ENCODE measurements at places on chromosomes 11 and 22. TPM values are rescaled to one million over a fixed set of nuclear protein-coding genes. Genes with fewer than 3 reads are reported as not detected.

Gene SLC22A9
- not detected for total RNA-seq

DNA sequence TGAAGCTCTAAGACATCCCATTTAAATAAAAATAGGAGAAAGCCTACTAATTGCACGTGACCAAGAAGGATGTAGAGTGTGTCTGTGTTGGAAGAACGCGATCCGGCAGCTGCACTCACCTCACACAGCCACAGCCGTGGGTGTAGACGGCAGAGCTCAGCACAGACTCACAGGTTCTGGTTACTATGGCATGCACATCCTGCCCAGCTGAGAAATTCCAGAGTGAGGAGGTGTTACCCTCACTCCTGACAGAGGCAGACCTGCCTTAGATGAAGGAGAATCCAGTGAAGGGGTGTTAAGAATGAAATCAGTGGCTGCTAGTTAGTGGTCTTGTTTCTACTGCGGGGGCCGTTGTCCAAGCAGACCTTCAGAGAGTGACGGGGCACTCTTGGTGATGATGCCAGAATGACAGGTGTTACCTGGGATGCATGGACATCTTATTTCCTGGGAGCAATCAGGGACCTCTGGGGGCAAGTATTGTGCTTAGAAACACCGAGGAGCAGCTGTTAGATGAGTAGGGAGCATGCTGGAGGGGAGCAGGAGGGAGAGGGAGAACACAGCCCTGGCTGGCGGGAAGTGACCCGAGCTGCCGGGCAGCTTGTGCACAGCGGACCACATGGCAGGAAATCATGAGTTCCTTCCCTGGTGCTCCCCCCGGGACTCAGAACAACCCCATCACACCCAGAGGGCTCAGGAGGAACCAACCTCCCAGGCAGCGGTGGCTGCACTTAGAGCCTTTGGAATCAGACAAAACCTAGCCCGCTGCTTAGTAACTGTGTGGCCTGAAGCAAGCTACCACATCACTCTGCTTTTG, 12.3 kb downstream of the KCNJ5 start:
- peak; percentile 79 for DNase-seq

DNA sequence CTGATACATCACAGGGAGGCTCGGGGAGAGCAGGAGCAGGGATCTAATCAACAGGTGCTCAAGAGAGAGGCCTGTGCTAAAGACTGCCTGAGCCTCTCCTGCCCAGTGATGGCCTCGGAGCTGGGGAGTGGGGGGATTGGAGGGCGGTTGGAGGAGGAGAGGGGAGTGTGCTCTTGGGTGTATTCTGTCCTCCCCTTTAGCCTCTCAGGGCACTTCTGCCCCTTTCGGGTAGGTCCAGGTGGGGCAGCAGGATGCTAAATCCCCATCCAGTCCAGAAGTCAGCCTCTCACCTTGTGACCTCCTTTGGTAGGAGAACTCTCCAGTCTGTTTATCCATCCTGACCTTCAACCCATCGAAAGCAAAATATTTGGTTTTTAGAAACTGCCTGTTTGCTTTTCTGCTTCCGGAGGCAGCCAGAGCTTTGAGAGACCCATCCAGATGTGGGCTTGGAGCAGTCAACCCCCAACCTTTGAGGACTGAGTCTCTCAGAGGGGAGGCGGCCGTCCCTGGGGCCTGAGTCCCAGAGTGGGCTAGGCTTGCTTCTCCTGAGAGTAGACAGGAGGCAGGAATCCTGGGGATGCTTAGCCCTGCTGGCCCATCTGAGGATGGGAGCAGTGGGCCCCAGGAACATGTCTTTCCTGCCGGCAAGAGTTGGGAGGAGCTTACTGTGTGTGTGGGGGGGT, 105.2 kb upstream of the SYT13 start:
- DNase-seq: no peak

DNA sequence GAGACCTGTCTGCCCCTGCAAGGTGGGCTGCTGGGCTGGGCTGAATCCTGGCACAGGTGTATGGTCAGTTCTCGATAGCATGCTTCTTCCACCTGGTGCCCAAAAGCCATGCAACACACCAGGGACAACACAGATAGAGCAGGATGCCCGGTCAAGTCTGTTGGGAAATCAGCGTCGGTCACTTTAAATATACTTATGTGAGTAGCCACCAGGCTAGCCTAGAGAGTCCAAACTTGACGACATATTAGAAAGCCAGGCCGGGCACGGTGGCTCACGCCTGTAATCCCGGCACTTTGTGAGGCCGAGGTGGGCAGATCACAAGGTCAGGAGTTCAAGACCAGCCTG, 8.9 kb downstream of the C1QTNF6 start:
- no peak for DNase-seq

DNA sequence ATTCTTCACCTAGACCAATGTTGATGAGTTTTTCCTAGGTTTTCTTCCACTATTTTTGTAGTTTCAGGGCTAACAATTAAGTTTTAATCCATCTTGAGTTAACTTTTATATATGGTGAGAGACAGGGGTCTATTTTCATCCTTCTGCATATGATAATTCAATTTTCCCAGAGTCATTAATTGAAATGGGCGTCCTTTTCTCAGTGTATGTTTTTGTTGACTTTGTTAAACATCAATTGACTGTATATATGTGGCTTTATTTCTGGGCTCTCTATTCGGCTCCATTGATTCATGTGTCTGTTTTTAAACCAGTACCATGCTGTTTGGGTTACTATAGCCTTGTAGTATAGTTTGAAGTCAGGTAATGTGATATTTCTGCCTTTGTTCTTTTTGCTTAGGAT, 282.1 kb downstream of the INSC start:
- DNase-seq: no peak

Gene CCDC89
- total RNA-seq: not detected

GRCh38 chr11:44978274-44978960, 27.7 kb upstream of the TP53I11 start:
- DNase-seq: no peak

- peak; percentile 53 for DNase-seq
Measured at GRCh38 chr11:62879235-62879978, 1.3 kb upstream of the SLC3A2 start.

DNA sequence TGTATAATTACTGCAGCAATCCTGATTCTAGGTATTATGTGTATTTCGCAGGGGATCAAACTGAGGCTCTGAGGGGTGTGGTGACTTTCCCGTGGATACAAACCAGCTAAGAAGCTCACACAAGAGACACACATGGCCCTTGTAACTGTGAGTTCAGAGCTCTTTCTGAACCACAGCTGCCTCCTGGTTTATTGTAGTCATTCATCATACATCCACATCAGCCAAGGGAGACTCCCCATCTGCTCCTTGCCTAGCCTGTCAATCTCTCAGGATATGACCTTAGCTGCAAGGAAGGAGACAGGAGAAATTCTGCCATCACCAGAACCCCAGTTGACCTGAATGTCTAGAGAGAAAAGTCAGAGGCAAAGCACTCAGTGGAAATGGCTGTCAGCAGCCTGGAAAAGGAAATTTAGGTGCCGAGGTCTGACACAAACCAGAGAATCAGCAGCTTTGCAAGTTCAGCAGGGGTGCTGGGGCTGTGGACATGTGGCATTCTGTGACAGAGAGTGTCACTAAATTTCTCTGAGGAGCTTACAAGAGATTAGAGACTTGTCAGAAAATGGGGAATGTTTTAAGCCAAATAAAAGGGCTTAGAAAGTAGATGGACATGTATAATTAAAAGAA, 209.5 kb downstream of the AASDHPPT start:
- no peak for DNase-seq

GRCh38 chr11:72778535-72779494, 15.0 kb downstream of the STARD10 start:
- DNase-seq: no peak

Gene TRPT1
- 40.6 TPM for total RNA-seq

Gene TEX54
- total RNA-seq: not detected

Gene IL17REL
- total RNA-seq: 0.31 TPM

- DNase-seq: no peak
Measured at GRCh38 chr22:36922711-36923110, 9.3 kb downstream of the CSF2RB start.

DNA sequence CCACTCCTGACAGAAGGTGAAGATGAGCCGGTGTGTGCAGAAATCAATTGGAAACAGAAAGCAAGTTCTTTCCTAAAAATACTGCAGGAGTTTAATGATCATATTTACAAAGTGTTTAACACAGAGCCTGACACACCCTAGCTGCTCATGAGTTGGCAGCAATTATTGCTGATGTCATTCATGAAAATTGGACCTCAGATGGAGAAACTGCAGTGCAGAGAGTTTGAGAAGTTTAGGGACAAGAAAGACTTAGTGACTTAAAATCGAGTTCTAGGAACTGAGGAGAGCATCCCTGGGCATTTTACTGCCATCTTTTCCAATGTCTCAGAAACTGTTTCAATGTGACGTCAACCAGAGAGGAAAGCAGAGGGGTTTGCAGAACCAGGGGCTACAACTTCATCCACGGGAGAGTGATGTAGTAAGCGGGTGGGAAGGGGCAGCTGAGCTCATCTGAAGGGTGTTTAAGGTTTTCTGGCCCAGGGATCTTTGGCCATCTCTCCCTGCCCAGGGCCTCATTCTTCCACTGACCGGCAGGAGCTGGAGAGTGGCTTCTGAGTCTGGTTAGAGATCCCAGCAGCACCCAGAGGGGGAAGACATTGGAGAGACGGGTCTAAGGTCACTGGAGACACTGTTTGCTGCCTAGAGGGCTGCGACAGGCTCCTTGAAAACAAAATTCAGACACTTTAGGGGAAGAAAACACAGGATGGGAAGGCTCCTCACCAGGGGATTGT, 21.1 kb upstream of the IGLL5 start:
- DNase-seq: no peak

Measured in GM23338 (cell line).